CD4-positive, alpha-beta T cell treated with Interleukin-6 for 4 hours (primary cell): ENCODE measurements at places on chromosomes 3 and 15.

DNA sequence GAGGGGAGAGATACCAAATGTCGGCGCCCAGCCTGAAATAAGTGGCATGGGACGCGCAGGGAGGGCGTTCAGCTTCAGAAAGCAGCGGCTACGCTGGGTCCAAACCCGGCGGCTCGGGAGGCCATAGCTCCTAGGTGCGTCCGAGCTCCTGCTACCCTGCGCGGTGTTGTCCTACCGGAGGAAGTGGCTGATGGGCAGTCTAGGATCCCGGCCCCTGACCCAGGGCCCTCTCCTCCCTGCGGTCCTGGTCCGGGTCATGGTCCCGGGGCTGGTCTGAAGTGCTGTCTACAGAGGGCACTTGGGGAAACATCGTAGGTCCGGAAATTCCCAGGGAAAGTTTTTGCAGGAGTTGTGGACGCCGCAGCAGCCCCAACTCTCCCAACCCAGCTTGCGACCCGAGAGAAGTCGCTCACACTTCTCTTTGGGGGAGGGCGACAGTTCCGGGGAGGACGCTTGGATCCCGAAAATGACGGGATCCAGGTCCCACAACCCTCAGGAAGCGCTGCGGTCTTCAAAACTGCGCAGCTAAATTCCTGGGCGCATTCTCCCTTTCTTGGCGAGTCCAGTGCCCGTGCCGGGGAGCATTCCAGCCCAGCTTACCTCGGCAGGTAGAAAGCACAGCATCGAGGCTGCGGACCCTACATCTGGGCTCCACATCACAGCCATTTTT lies 9.1 kb upstream of the FOXB1 start:
- DNase-seq, result no peak

DNA sequence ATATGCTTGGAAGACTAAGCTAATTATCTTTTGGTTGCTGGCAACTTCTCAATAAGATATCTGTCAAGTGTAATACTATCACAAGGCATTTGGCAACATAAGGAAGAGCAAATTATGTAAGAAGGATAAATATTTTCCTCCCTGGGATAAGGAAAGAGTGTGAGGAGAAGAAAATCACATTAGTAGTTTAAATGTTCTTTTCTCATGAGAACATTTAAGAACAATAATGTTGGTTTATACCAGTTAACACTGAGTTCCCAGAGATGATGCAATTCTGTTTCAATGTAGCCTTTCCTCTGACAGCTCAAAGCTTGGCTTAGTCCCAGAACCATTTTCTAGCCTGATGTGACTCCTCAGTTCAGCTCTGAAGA lies 66.1 kb upstream of the NPHP3 start:
- no peak for DNase-seq

- DNase-seq, result peak; percentile 10
Measured at GRCh38 chr15:60722328-60723112, 243.6 kb upstream of the ICE2 start.

GRCh38 chr3:50194128-50194902 lies 2.9 kb downstream of the GNAT1 start:
- peak; percentile 89 for DNase-seq

DNA sequence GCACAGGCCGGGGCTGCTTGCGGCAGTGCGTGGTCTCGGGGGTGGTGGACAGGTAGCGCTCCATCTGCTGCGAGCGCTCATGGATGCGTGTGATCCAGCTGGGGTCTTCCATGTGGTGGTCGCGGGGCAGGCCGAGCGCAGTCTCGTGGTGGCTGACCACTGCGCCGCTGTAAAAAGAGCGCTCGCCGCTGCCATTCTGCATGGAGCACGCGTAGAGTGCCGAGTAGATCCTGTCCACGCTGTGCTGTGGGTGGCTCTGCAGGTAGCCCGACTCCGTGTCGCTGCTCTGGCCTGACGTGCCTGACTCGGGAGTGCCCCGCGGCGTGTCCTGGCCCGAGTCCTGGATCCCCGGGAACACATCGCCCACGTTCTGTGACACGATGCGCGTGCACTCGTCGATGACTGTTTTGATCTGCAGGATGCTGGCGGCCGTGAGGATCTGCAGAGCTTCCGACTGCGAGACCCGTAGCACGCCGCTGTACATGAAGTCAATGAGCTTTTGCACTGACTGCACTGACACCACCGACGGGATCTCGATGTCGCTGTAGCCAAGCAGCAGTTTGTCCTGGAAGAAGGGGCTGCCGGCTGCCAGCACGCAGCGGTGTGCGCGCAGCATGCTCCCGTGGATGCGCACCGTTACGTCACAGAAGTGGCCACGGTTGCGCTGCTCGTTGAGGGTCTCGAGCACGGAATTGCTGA lies 57.4 kb downstream of the TIGIT start:
- DNase-seq, result no peak

GRCh38 chr3:35651851-35652250 lies 12.5 kb downstream of the ARPP21 start:
- DNase-seq, result no peak

DNA sequence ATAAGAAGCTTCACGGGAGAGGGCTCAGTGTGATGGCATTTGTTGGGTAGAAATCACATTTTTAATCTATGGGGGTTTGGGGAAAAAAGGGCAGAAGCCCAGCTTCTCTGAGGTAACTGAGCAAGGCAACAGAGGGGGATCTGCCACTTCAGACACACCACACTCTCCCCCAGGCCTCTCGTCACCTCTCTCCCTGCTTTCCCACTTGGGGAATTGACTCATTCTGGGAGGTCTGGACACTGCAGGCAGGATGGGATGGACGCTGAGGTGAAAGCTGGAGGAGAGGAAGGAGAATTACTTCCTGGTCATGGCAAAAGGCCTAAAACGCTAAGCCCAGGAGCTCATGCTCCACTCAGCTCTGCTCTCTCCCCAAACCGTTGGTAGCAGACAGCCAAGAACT lies 33.2 kb downstream of the MYO5C start:
- DNase-seq, result no peak

- no peak for DNase-seq
Measured at GRCh38 chr3:52461874-52462273, 6.5 kb downstream of the NISCH start.

- no peak for DNase-seq
Measured at GRCh38 chr3:44914936-44915335, 40.5 kb downstream of the TGM4 start.

DNA sequence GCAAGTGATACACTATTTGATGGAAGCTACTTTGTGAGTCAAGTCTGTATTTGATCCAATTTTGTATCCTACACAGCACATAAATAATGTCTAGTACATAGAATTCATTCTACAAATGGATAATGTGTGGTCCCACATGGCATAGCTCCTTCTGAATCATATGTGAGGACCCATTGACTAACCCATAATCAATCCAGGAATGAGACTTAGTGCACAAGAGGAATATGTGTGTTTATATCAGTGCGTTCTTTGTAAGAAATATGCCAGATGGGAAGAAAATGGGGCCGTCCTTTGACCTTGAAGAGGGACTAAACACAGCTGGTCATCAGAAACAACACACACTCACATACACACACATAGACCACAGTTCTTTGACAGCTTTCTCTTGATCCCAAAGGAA lies 282.7 kb upstream of the SEMA6D start:
- DNase-seq, result no peak

- no peak for DNase-seq
Measured at GRCh38 chr3:89558711-89559110, 451.3 kb downstream of the EPHA3 start.

GRCh38 chr3:11803977-11804892 lies 42.5 kb downstream of the TAMM41 start:
- peak; percentile 49 for DNase-seq

DNA sequence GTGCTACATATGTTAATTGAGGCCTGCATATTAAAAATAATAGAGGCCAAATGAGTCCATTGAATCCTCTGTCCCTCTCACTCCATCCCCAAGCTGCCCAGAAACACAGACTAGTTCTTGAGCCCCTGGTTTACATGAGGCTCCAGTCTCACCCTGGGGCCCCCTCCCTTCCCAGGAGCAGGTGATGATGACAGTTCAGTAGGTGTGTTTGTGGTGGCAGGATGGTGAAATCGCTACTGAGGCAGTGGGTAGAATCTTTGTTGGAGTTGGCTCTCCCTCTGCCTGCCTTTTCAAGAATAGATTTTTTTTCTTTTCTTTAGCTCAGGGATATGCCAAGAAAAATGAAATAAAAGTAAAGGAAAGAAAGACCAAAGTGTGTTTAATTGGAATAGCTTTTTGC lies 288.7 kb downstream of the EPHB1 start:
- no peak for DNase-seq

DNA sequence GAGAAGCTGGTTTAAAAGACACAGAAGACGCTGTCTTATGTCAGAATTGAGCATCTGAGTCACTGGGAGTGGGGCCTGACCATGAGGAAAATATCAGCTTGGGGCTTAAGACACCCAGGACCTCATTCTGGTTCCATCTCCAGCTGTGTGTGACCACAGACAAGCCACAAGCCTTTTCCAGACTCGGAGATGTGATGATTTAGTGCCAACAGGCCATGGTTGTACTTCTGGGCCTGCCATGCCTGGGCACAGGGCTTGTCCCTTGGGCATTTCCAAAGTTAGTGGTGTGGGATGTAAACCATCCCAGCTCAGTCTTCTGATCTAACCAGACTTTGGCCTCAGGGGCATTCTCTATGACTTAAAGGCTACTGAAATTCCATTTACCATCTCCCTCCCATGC lies 269.8 kb downstream of the RYR3 start:
- no peak for DNase-seq

- DNase-seq, result no peak
Measured at GRCh38 chr3:174541708-174542315, 317.3 kb upstream of the NAALADL2 start.

DNA sequence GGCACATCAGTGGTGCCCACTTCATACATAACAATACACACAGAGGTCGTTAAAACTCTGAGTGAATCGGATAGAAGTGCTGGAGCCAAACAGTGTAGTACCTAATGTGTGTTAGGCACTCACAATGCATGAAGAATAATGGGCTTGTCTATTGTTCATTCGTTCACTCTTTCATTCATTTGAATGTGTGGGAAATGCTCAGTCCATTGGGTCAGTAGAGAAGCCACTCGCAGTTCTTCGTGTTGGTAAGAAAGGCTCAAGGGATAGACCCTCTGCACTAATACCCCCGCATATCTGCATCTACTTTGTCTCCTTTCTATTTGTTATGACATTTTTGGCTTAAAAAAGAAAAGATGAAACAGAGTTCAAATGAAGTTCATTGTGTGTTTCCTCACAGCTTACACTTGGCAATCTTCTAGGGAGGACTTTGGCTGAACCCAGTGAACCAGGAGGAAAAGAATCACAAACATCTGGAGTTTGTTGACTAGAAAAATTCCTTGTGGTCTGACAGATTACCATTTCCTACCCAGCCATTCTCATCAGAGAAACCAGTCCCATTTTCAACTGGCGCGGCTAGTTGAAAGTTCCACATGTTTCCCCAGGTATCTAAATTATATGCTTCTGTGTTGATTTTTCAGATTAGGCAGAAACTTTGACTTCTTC lies 32.8 kb upstream of the MFSD1 start:
- DNase-seq, result no peak

- no peak for DNase-seq
Measured at GRCh38 chr3:41075975-41076374, 123.3 kb upstream of the CTNNB1 start.

DNA sequence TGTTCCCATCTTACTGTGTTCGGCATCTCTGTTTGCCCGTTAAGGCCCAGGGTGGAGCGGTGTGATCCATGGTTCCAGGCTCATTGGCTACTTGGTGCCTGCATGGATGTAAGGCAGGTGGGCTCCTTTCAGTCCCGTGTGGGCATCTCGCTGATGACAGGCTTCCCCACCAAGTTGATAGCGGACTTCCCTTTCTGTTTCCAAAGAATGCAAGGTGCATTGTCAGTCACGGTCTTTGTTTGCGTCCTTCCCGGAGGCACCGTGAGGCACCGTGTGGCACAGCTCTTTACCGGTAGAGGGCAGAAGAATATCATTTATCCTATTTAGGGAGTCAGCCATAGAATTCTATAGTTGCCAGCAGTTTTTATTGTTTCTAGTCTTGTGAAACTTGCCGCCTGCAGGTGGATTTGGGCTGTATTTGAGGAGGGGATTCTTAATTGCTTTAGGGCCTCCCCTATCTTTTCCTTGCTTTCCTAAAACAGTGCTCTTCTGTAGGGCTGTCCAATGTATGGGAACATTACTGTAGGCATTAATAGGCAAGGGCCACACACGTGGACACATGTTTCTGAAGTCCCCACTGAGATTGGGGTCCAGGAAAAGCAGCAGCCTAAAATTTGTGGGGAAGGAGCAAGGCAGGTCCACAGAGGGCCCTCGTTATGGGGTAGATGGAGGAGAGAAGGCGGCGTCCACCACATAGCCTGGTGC lies 244.1 kb downstream of the SLCO3A1 start:
- peak; percentile 47 for DNase-seq

DNA sequence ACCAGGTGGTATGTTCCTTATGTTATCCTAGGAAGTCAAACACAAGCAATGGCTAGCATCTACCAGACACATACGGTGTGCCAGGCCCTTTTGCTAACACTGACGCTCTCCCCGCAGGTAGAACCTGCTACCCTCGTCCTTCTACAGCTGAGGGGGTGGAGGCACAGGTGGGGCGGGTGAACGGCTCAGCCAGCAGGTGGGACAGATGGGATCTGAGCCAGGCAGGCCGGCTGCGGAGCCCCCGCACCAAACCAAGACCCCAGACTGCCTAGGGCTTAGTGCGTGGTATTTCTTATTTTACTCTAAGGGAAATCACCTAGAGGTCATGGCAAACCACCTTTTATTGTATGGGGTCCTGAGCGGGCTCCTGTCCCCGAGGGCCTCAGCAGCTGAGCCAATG lies 53.9 kb upstream of the PCSK6 start:
- DNase-seq, result no peak

- DNase-seq, result no peak
Measured at GRCh38 chr3:64174328-64174727, 50.9 kb downstream of the PRICKLE2 start.

DNA sequence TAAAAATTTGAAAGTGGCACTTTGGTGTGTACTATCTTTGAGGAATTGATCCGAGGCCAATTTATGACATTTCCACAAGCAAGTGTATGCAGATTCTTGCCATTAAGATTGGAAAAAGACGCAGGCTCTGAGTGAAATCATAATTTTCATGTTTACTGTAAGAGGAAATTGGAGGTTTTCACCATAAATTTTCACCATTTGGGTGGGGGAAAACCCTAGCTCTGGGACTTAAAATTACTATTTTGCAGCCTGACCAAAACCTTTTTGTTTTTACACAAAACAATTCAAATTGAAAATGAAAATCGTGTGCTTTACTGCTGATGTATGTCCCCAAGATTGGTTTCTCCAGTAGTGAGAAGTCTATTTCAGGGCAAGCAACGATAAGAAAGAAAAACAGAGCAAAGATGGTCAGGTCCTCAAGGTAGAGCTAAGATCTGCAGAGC lies 282.6 kb downstream of the FOXP1 start:
- DNase-seq, result no peak

GRCh38 chr3:32290619-32291018 lies 52.1 kb downstream of the CMTM8 start:
- DNase-seq, result no peak

GRCh38 chr15:63835211-63835568 lies 1.4 kb upstream of the HERC1 start:
- DNase-seq, result no peak

DNA sequence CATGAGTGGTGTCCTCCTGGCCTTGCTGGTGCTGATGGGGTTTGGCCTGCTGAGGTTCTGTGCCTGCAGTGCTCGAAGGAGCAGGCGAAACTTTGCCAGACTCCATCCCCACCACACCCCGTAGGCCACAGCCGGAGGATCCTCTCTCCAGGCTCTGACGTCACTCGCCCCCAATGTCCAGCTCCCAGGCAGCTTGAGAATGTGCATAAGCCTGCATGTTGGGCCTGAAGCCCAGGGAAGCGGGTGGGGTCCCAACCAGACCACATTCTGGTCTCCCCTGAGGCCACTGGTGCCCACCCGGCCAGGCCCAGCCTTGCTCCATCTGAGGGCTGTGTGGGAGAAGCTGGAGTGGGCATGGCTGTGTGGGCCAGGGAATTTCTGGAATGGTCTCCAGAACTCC lies 109.8 kb downstream of the ASB7 start:
- DNase-seq, result no peak
